Cortex of kidney (tissue), 1 donor: ENCODE measurements at places on chromosomes 3 and 15.

- DNase-seq, result no peak
These were observed 156.2 kb downstream of the DNAJB8 start for GRCh38 chr3:128310286-128311058.

- no peak for DNase-seq
These were observed 38.2 kb upstream of the CFAP161 start for GRCh38 chr15:81095690-81096365.

DNA sequence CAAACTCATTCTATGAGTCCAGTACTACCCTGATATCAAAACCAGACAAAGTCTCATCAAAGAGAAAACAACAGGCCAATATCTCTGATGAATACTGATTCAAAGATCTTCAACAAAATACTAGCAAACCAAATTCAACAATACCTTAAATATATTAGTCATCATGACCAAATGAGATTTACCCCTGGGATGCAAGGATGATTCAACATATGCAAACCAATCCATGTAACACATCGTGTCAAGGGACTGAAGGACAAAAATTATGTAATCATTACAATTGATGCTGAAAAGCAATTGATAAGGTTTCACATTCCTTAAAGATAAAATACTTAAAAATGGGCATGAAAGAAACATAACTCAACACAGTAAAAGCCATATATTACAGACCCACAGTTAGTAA lies 1476.9 kb downstream of the SI start:
- DNase-seq, result no peak

DNA sequence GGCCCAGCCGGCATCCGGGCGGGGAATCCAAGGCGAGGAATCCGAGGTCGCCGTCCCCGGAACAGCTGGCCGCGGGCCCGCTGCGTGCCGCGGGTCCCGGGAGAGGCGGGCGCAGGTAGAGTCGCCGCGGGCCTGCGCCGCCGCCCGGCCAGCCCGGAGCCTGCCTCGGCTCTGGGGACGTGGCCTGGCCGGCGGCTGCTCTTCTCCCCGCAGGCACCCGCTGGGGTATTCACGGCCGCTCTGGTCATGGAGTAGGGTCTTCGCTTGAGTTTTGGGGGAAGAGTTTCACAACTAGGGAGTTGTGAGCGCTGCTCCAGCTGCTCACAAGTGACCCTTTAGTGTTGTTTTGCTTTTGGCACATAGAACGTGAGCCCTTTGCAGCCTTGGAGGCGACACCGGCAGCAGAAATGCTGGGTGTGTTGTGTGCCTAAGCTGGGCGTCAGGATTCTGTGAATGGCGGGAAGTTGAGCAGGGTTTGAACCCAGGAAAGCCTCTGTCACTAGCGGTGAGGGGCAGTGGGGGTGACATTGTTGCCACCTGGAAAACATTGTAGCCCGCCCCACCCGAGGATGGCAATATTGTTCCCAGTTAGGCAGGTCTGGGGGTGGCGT lies 4.0 kb downstream of the TRIM71 start:
- no peak for DNase-seq

- DNase-seq, result no peak
These were observed 334.4 kb downstream of the GBE1 start for GRCh38 chr3:81426826-81427577.

- no peak for DNase-seq
These were observed 12.0 kb upstream of the TOPBP1 start for GRCh38 chr3:133673746-133674145.

- no peak for DNase-seq
These were observed 629.6 kb downstream of the PYDC2 start for GRCh38 chr3:192090586-192090985.

DNA sequence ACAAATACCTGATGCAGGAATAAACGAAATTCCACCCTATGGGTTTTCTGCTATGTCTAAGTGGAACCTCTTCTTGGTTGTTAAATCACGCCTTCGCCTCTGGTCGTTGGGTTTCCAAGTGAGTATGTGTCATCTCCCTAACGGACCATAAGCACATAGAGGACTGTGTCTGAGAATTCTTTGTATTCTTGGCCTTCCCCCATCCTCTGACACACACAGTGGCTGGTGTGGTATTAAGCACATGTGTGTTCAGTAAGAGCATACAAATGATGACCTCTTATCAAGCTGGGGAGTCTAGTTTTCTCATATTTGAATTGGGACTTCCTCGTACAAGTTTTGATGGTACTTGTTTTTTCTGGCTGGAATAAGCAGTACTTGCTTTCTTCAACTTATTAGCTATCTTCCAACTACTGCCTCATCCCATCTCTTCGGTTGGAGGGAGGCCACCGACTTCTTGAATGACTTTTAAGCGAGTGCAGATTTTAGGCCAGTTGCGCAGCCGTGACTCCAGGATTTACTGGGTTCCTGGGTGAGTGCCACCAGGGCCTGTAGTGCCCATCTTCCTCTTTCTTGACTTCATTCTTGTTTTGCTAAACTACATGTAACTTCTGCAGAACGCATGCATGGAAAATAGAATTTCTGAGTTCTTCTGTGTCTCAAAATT lies 240.2 kb downstream of the ADAMTS17 start:
- no peak for DNase-seq

- no peak for DNase-seq
These were observed 2.0 kb upstream of the MELTF start for GRCh38 chr3:197031315-197032285.

- DNase-seq, result no peak
These were observed 28.3 kb downstream of the SEC61A1 start for GRCh38 chr3:128080323-128081080.

- no peak for DNase-seq
These were observed 519.9 kb downstream of the ZBBX start for GRCh38 chr3:166860217-166860616.

DNA sequence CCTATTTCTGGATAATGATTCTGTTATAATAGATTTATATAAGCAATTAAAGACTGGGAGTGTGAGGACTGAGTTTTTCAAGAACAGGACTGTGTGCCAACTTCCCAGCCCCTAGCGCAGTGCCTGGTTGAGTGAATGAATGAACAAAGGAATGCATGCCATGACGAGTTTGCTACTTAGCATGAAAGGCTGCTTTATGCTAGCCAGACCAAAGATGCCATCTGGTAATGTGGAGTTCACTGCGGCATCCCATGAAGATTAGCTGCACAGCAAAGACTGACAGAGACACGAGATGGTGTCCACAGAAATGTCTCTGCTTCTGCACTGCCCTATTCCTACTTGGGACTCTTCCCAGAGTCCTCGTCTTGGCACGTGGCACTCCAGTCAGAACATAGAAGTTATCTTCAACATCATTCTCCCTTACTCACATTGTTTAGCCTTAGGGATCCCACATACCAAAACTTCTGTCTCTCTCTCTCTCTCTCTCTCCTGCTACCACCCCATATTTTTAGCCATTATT lies 283.9 kb upstream of the CTNNB1 start:
- DNase-seq, result no peak

DNA sequence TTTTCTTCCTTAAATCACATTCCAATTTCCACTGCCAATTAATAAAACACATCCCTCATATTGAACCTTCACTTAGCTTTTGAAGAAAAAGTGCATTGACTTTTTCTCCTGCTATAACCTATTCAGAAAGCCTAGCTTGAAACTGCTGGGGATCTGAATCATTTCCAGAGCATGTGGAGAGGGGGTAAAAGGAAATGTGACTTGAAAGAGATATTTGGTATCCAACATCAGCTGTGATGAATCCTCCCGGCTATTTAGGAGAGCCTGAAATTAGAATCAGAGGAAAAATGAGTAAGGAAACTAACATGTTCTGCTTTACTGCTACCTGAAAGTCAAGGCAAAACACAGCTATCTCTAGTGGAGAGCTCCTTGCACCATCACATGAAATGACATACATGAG lies 2.6 kb upstream of the GNB5 start:
- DNase-seq, result no peak

DNA sequence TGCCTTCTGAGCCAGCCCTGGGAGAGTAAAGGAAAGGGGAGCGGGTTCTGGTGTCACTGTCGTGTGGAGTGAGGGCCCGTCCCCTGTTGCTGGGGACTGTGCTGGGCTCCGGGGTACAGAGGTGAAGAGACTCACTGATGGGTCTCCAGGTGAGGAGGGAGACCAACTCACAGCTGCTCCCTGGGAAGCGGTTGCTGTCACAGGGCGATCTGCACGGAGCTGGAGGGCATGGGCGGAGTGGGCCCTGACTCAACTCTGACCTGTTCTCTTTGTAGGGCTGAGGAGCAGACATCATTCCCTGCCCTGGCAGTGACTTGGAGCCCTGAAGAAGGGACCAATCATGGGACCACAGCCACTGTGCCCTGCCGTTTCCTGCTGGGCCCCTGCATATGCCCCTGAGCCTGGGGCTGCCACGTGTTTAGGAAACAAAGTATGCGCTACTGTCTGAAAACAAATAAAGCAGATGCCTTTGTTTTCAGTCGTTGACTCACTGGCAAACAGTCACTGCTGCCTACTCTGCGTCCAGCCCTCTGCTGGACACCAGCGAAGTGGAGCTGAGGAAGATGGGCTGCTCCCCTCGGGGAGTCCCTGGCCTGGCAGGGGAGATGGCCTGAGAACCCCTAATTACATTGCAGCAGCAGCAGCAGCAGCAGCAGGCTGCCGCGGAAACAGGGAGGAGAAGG lies 22.9 kb upstream of the PLXNA1 start:
- no peak for DNase-seq

- no peak for DNase-seq
These were observed 3.4 kb downstream of the VILL start for GRCh38 chr3:37993820-37994638.

DNA sequence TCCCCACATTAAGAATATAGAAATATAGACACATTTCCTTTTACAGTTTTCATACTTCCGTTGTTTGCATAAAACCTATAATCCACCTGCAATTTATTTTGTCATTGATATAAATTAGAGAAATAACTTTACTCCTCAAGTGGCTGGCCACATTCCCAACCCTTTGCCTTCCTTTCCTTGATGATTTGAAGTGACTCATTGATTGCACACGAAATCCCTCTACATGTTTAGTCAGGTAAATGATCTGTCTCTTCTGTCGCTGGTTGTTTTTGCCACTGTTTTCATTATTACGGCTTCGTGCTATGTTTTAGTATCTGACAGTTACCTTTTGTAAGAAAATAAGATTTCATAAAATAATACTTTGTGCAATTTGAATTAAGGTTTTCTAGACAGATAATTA lies 272.2 kb upstream of the NR2E3 start:
- DNase-seq, result no peak

DNA sequence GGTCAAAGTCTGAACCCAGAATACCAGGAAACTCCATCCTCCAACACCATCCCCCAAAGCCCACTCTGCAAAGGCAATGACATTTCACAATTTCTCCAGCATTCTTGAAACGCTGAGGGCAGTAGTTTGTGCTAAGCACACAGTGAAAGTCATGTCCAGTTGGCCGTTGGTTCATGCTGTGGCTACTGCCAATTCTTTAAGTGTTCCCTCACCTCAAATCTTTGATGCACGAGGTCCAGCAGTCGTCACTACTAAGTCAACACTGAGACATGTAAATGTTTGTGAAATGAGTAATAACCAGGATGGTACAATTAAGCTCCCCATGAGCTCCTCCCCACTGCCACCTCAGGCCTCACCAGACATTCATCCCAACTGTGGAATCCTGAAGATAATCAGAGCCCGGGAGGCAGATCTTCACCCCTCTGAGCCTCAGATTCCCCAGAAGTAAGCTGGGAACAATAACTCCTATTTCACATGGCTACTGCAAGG lies 7.0 kb downstream of the SUCLG2 start:
- no peak for DNase-seq

DNA sequence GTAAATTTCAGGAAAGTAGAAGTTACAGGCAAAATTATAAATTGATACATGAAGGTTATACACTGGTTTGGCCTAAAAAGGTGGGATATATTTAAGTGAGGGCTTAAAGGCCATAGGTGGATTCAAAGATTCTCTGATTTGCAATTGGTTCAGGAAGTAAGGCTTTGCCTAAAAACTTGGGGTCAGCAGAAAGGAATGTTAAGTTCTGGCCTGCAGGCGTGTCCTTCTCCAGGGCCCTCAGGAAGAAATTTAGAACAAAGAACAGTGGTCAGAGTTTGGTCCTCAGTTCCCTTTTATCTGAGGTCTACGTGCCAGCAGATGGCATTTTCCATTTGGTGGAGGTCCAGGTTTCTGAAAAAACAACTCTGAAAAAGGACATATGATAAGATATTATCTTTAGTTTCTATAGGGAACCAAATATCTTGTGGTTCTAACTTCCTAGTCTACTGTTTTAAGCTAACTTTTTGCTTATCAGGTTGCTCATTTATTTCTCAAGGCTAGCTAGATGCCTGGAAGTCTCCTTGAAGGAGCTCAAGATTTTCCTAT lies 40.5 kb downstream of the SCN11A start:
- DNase-seq, result no peak

DNA sequence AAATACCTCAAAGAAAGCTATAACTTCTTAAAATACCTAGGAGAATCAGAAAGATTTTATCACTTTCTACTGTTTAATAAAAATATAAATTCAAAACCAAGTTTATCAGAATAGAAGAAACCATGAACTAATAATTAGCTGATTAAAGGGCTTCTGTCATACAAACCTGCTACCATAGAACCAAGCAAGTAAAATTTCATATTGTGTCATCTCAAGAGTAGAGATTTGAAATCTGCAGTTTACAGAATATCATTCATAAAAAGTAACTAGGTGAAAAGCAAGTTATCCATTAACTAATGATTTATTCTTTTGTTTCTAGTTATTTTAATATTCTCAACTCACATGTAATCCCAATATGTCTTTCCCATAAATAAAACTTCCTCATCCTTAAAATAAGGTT lies 36.8 kb upstream of the XXYLT1 start:
- DNase-seq, result no peak

GRCh38 chr3:72550582-72551262 lies 297.5 kb downstream of the SHQ1 start:
- DNase-seq, result no peak

DNA sequence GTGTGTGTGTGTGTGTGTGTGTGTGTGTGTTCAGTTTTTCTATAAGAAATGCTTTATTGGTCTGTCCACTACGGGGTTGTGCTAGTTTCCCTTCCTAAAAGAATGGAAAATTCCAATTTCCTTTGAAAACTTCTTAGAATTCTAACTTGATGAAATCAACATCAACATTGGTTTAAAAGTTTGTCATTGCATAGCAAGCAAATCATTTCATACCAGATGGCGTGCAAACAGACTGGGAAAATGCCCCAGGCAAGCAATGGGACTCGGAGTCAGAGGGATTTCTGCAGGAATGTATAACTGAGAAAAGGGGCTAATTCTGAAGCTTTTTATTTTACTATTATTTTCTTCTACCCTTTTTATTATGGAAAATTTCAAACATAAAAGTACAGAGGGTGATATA lies 13.1 kb upstream of the DYNC1LI1 start:
- no peak for DNase-seq

GRCh38 chr3:16177382-16177781 lies 2.9 kb downstream of the GALNT15 start:
- no peak for DNase-seq

DNA sequence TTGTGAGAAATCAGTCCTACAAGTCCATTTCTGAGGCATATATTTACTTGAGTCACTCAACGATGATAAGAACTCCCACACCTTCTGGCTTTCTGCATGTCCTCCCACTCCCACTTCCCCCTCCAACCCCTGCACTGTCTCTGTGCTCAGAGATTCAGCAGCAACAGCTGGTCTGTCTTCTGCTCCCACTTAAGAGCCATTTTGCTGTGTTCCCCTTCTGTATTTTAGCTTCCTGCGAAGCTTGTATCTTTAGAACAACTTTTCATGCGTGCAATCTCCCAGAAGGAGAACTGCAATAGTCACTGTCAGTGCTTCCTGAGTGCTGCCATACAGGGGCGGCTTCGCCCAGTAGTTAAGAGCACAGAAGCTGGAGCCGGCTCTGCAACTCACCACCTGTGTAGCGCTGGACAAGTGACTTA lies 90.0 kb upstream of the SPATA12 start:
- no peak for DNase-seq

- no peak for DNase-seq
These were observed 52.0 kb upstream of the CTSH start for GRCh38 chr15:78996894-78997275.
